ENCODE measurements at places on chromosomes 3 and 15. TPM values are rescaled to one million over a fixed set of nuclear protein-coding genes. Genes with fewer than 3 reads are reported as not detected.

KCNH8 gene
- not detected for total RNA-seq

SAMD7 gene
- not detected for total RNA-seq

ZNF502 gene
- 2.4 TPM for total RNA-seq

A4GNT gene
- total RNA-seq = not detected

COX5A gene
- total RNA-seq = 319 TPM

EXD1 gene
- not detected for total RNA-seq

SPINT1 gene
- 8.9 TPM for total RNA-seq

ALPK3 gene
- total RNA-seq = 0.05 TPM

DNA sequence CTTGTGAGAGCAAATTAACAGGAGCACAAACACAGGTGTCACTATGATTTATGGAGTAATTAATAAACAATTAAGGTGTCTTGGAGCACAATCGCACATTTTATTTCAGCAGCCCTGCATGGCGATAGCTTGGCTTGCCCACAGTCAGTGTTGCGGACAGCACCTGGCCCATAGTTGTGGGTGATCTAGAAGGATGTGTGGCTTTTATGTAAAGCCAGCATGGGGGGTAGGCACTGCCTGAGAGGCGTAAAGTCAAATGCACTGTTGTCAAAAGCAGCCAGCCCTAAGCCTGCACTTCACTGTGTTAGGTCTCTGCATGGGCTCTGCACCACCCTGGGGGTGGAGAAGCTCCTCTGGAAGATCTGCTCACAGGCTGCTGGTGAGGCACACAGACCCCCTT is 177.4 kb upstream of the PPP2R3A start:
- DNase-seq = no peak

DNA sequence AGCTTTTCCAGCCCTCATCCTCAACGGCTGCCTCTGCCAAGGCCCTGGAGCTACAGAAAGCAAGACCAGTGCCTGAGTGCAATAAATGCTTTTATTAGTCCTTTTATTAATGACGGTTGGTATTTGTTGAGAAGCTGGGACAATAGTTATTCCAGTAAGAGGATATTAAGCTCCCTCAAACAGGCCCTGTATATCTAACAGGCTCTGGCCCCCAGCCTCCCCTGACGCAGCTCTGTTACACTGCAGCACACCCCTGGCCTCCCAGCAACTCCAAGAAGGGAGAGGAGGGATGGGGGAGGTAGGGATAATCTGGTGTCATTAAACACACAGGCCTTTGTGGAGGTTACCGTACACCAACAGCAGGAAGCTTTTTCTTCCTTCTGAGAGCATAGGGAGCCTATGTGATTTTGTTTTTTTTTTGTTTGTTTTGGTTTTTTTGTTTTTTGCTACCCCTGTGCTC is 30.8 kb upstream of the MAGEF1 start:
- no peak for DNase-seq

DNA sequence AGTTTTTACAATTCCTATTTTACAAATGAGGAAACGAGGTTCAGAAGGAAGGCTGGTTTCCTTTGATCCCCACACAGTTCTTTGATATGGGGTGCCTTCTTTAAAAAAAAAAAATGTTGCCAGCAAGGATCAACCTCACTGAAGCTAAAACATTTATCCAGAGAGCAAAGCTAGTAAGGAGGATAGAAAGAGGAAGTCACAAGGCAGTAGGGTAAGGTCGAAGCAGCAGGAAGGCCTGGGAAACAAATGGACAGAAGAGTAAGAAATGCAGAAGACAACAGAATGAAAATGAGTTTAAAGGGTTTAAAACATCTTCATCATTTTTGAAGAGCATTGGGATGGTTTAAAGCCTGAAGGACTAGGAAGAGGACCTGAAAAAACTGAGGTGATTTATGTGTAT is 30.6 kb upstream of the CP start:
- no peak for DNase-seq

DNA sequence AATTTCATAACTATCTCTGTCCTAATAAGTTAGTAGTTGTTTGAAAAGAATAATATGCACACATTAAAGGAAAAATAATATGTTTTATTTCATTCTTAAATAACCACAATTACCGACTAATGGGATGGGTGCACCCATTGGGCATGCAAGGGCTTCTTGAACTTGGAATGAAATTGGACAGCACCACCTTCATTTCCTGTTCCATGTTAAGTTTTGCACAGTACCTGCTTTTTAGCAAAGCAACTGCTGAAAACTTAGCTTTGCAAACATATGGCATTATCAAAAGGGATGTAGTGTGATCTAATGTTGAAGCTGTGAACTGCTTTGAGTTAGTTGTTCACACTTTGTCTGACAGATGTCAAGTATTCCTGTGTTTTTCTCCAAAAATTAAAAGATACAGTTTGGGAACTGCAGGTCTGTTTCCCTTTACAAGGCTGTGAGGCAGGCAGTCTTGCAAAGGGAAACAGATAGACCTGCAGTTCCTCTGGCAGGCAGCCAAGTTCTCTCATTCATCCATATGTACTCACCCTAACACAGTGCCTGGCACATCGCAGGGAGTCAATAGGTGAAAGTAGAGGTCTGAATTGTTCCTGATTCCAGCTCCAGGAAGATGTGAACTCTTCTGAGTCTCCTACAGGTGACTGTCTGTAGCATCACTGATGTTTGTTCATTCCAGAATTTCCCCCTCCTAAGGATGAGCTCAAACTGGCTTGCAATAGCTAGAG is 64.3 kb upstream of the GOLGA8B start:
- DNase-seq = no peak

- peak; percentile 66 for DNase-seq
These were observed at the start of gene CFAP44 for GRCh38 chr3:113441051-113441770. TSS of gene CFAP44 (minus strand) at chr3:113441493. CDS start at chr3:113433664, 7,829 bp downstream.

DNA sequence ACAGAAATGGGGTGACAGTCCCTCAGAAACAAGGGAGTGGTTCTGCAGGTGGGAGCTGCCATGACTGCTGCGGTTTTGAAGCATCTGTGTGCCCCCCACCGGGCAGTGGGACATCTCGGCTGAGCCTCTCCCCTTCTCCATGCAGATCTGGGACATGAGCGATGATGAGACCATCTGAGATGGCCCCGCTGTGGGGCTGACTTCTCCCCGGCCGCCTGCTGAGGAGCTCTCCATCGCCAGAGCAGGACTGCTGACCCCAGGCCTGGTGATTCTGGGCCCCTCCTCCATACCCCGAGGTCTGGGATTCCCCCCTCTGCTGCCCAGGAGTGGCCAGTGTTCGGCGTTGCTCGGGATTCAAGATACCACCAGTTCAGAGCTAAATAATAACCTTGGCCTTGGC is 89.0 kb downstream of the VGLL4 start:
- DNase-seq = no peak

GRCh38 chr3:183310936-183311335 is 57.9 kb downstream of the B3GNT5 start:
- DNase-seq = no peak

DNA sequence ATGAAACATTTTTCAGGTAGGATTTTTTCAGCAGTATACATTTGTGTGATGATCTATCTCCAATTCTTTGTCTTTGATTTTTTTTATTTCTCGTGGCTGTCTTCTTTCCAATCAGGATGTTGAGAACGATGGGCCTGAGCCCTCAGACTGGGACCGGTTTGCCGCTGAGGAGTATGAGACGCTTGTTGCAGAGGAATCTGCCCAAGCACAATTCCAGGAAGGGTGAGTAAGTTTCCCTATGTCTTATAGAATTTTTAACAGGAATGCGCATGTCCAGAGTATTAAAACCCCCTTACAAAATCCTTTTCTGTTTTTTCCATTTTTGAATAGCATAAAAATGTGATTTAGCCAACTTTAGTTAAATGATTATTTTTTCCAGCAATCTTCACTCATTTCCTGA is 90.0 kb downstream of the MSL2 start:
- DNase-seq = no peak

- DNase-seq = no peak
These were observed 38.1 kb downstream of the SLCO2A1 start for GRCh38 chr3:133991637-133992036.

GRCh38 chr3:179949412-179949811 is 87.3 kb downstream of the PEX5L start:
- DNase-seq = no peak

- DNase-seq = no peak
These were observed 128.2 kb downstream of the ADAMTS9 start for GRCh38 chr3:64559588-64559987.

DNA sequence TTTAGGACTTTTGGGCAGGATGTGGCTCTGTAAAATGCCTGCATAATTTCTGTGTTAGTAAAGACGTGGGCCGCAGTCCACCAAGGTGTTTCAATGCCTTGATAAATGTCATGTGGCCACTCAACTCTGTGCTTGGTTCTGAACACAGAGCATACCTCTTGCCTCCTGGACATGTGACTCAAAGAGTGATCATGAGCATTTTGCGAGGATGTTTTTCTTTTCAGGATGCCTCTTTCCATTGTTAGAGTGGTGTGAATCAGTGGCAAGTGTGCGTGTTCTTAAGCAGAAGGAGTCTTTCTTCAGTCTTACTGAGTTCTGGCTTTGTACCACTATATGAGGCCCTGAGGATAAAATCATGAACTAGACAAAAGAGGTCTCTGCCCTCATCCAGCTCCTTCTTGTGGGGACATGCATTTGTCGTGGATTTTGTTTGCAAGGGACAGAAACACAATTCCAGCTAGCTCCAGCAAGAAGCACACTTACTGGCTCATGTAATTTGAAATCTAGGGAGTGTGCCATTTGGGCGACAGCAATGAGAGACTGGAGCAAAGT is 363.4 kb downstream of the LRTM1 start:
- DNase-seq = no peak

DNA sequence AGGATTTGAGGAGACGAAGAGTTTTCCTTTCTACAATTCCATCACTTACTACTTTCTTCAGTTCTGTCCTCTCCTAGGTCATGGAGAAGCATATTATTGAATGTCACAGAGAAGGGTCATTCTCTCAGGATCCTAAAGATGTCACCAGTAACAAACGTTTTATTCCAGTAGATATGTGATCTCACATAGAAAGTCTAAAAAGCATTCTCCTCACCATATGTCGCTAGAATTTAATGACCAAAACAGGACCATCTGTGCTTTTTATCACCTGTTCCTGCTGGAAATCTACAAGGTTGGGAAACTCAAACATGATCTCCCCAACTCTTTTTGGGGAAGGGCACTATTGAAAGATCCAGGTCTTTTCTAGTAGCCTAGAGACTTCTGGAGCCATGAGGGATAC is 24.0 kb upstream of the FRMD5 start:
- no peak for DNase-seq

GRCh38 chr3:119401503-119402440 is 61.6 kb downstream of the TMEM39A start:
- DNase-seq = no peak

DNA sequence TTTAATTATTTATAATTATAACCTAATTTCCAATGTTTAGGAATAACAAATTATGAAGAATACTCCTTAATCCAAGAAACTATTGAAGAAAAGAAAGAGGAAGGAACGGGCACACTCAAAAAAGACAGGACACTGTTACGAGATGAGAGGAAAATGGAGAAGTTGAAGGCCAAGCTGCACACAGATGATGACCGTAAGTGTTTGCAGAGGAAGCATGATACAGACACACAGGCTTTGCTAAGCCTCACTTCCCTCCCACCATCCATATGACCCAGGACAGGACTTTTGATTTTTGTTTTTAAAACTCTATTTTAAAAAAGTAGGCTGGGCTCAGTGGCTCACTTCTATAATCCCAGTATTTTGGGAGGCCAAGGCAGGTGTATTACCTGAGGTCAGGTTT is 389.4 kb upstream of the TPM1 start:
- no peak for DNase-seq

DNA sequence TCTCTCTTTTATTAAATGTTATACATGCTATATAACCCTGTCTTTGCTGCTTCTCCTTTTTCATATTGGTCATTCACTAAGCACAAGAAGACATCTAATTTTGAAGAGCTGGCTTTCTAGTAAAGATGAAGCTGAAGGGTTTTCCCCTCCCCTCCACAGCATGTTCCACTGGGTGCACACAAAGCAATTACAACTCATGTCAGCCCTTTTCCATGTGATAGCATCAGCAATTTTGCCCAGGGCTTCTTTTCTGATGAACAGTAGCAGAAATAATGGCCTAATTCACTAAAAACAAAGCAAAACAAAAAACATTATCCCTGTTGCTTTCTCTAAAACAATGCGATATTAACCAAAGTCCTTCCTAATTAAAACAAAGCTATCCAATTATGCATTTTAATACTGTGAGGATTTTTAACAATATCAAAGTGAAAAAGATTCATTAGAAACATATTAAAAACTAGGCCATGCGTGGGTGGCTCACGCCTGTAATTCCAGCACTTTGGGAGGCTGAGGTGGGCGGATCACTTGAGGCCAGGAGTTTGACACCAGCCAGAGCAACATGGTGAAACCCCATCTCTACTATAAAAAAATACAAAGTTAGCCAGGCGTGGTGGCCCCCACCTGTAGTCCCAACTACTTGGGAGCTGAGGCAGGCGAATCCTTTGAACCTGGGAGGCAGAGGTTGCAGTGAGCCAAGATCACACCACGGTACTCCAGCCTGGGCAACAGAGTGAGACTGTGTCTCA is 12.2 kb upstream of the PIK3R4 start:
- DNase-seq = no peak

- DNase-seq = no peak
These were observed 2.1 kb downstream of the FYCO1 start for GRCh38 chr3:45993421-45994027.

DNA sequence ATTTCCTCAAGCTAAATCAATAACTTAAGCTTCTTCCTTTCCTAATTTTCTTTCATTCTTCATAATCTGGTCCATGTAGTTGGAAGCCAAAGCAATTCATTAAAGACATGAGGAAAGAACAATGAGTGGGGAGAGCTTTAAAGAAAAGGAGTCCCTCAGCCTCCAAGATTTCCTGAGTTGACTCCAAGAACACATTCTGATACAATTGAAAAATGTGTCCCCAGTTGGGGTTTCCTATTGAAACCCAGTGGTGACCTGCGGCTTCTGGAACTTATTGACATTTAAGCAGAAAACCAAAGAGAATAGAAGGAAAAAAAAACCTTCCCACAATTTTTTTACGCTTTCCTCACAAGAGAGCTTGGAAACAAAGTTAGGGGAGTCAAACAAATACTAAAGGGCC is 37.0 kb downstream of the ATP8B4 start:
- DNase-seq = no peak

- DNase-seq = no peak
These were observed 58.9 kb upstream of the LIMD1 start for GRCh38 chr3:45535665-45536064.

DNA sequence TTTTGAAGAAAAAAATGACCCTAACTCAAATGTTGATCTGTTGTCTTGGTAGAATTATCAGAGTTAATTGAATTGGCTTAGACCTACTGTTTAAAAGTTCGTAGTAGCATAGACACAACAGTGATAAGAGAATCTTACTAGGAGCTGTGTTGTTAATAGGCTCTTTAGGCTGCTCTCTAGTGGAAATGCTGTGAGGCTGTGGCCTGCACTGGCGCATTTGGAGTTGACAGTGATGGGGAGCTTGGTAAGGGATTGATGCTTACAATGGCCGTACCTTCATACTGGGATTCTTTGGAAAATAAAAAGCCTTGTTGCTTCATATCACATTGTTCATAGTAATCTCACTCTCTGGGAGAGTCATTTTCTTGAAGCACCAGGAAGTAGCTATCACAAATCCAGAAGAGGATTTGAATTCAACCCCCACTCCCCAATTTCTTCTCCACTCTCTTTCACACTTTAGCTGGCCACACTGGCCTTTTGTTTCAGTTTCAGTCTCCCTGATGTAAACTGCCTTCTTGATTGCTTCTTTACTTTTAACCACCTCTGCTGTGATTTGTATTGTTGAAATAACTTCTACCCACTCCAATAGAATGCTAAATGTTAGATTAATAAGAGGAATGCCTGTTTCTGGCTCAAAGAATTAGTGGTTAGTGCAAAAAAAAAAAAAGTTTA is 56.6 kb downstream of the CEP63 start:
- DNase-seq = no peak
